ENCODE measurements at places on chromosomes 2 and 18.

DNA sequence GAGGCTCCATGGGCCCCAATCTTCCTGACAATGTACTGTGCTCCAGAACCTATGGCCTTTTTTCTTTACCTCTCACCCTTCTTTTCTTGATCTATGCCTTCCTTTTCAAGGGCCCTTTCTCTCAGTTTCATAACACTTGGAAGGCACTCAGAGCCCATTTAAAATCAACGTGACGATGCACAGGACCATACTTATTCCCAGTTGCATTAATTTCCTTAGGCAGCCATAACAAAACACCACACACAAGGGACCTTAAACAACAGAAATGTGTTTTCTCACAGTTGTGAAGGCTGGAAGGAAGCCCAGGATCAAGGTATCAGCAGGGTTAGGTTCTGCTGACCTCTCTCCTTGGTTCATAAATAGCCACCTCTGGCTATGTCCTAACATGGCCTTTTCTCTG is 414.0 kb upstream of the TNP1 start:
- DNase-seq: no peak

DNA sequence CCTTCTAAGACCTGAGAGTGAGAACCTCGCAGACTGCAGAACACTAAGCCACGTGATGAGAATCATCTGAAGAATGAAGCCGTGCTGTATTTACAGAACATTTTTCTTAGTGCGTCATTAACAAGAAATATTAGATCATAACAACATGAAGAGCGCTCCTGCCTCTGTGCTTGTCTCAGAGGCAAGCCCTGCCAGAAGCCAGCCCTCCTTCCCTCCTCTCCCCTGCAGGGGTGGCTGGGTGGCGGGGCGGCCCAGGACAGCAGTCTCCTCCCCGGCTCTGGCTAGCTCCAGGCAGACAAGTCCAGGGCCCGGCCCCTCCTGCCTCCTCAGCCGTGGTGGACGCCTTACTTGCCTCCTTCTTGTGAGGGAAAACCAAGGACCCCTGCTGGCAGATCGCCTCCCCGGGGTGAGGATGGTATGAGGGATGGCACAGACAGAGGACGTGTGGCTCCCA is 262.7 kb downstream of the TWIST2 start:
- no peak for DNase-seq

GRCh38 chr2:121356058-121356640 is 71.1 kb upstream of the TFCP2L1 start:
- DNase-seq: peak; percentile 30

GRCh38 chr2:7057865-7058400 is 140.7 kb downstream of the RNF144A start:
- DNase-seq: no peak
